LHCN-M2 (cell line): ENCODE measurements at places on chromosomes 6 and 20. TPM values are rescaled to one million over a fixed set of nuclear protein-coding genes. Genes with fewer than 3 reads are reported as not detected.

DNA sequence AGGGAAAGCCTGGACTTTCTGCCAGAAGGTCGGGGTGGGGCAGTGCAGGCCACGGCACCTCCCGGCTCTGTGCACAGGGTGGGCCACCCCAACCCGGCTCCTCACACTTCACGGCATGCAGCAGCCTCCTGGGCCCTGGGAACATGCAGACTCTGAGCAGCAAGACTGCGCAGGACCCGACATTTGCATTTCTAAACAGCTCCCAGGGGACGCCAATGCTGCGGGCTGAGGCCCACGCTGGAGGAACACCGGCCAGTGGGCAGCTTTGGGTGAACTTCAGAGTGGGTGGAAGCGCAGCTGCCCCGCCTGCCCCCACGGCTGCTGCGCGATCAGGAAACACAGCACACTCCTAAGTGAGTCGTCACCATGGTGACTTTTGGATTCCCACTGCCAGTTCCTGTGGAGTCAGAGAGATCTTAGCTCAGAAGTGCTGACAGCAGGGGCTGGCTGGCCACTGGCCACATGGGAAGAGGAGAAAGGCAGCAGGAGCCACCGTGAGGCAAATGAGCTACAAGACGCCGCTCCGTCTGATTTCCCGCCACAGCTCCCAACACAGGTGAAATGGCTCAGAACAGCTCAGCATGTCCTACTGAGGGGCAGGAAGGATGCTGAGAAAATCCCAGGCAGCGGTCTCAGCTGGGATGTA, 52.1 kb downstream of the RNASET2 start:
- DNase-seq, result peak; percentile 20

DNA sequence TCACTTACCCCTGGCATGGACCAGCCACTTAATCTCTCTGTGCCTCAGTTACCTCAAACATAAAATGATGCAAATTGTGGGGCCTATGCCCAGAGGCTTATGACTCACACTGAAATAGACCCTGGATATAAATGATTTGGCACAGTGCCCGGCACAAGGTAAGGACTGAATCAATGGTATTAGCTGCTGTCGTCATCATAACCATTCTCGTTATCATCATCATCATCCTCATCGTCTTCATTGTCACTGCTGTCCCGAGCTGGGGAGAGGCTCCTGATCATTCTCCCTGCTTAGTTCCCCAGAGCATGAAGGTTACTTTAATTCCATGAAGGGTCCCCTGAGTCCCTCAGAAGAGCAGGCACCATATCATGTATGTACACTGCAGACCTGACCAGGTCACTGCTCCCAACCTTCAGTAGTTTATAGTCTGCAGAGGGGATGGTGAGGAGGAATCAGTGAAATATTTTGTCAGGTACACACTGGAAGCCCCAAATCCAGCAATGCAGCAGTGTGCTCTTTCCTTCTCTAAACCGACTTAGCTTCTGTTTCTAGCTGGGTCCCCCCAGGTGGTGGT, 149.3 kb downstream of the TAF4 start:
- no peak for DNase-seq

DNA sequence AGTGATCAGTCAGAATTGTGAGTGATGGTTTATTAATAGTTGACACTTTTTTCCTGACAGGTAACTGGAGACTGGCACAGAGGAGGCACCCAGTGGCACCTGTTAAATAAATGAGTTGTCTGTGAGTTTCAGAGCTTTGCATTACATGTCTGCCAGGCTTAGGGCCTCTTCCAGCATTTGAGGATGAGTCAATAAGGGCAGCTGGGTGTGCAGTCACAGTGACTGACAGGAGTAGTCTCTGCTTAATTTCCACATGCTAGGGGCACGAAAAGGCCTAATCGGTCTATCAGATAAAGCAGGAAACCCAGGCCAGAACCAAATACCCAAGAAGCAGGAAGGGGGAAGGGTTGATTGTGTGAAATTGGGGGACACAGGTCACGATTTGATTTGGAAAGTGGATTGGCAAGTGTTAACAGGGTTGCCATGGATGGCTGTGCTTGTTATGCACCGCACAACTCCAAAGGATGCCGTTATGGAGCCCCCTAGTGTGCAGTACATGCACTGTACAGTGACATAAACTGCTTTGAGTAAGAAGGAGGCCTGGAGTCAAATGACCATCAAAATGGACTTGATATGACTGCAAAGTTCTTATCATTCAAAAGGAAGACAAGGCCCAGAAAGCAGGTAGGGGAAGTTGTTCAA, 111.9 kb upstream of the GGTLC1 start:
- DNase-seq, result no peak

- peak; percentile 9 for DNase-seq
Measured at GRCh38 chr20:24612799-24613775, 143.7 kb downstream of the SYNDIG1 start.

FAM209B gene
- not detected in 2 replicates for total RNA-seq
